Thymus (tissue), 14 donors: ENCODE measurements at places on chromosomes 3 and 15. TPM values are rescaled to one million over a fixed set of nuclear protein-coding genes. Genes with fewer than 3 reads are reported as not detected.
A peak's percentile ranks its signal among the peaks of the same experiment; 100 is the strongest.

- H3K4me1 ChIP-seq, result no peaks in the 10 kb centered on the region
- H3K4me3 ChIP-seq, result no peak overlapping the region
- no peak for DNase-seq
- H3K27me3 ChIP-seq, result no peaks in the 10 kb centered on the region
- no peaks in the 10 kb centered on the region for H3K36me3 ChIP-seq
- no peak overlapping the region for H3K27ac ChIP-seq
These were observed 91.7 kb upstream of the PRICKLE2 start for GRCh38 chr3:64316971-64317370.

Gene CATSPER2
- 0.80 TPM for total RNA-seq

Gene GJD2
- total RNA-seq, result 0.14 TPM

Gene ATRIP
- total RNA-seq, result 6.2 TPM

DNA sequence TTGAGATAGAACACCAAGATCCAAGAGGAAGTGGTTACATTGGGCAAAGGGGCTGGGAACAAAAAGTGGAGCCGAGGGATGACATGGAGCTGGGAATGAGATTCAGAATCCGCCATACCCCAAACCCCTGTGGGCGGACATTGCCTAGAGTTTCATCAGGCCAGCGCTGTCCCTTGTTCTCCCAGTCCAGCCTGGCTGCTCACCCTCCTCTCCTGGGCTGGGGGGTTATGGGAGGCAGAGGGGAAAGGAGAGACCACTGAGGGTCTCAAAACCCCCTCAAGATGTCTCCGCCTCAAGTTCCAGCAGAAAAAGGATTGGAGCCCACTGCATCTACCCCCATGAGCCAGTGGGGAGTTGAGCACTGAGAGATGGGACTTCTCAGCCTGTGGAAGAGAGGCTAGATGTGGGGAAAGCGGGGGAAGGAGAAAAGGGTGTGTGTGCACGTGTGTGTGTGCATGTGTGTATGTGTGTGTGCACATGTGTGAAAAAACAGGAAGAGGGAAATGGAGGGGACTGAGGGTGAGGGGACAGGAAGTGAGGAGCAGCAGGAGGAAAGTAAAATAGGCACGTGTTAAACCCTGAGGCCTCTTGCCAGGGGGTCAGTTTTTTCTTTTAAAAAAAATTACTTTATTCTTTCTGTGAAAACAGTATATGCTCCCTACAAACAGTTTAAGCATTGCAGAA lies 14.3 kb downstream of the GRM2 start:
- H3K4me3 ChIP-seq, result no peak overlapping the region
- H3K36me3 ChIP-seq, result no peaks in the 10 kb centered on the region
- H3K27me3 ChIP-seq, result no peaks in the 10 kb centered on the region
- no peak for DNase-seq
- H3K27ac ChIP-seq, result no peak overlapping the region

Gene IGF2BP2
- total RNA-seq, result 12.1 TPM

Gene LAMB2
- 24.9 TPM for total RNA-seq

Gene TCAIM
- 19.0 TPM for total RNA-seq

GRCh38 chr3:33131331-33132018 lies 17.7 kb downstream of the CRTAP start:
- no peaks in the 10 kb centered on the region for H3K4me1 ChIP-seq
- no peaks in the 10 kb centered on the region for H3K36me3 ChIP-seq
- no peak overlapping the region for H3K27ac ChIP-seq
- peak; percentile 46 for DNase-seq
- H3K27me3 ChIP-seq, result no peaks in the 10 kb centered on the region

Gene PLA2G4E
- total RNA-seq, result 0.05 TPM

DNA sequence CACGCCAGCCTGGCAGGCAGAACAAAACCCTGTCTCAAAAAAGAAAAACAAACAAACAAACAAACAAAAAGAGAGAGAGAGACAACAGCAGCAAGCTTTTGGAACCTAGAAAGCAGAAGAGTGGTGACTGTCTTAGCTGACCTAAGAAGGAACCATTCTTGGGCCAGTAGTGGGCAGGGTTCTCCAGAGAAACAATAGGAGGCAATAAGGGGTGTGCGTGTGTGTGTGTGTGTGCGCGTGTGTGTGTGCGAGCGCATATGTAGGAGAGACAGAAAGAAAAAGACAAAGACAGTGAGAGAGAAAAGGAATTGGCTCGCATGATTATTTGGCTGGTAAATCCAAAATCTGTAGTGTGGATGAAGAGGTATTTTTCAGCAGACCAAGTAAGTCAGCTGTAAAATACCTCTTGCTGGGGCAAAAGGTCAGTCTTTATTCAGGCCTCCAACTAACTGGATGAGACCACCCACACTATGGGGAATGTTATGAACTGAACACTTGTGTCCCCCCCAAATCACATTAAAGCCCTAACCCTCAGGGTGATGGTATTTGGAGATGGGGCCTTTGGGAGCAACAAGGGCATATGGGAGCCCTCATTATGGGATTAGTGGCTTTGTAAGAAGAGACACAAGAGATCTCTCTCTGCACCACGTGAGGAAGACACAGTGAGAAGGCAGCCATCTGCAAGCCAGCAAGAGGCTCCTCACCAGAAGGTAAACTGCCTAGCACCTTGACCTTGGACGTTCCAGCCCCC lies 15.1 kb upstream of the BLM start:
- DNase-seq, result no peak
- no peaks in the 10 kb centered on the region for H3K27me3 ChIP-seq
- no peaks in the 10 kb centered on the region for H3K4me1 ChIP-seq
- H3K27ac ChIP-seq, result no peak overlapping the region

Gene KCTD6
- total RNA-seq, result 8.6 TPM

DNA sequence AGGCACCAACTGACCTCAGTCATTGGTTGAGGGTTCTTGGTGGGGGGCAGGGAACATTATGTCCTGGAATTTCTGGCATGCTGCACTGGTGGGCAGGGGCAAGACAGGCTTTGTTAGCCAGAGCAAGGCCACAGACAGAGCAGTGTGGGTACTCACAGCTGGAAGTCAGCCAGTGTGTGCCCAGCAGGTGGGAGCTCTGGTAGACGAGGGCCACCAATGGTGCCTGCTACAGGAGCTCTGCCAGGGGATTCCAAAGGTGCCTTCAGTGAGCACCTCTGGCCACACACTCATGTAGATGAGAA lies 31.3 kb downstream of the CYP8B1 start:
- no peaks in the 10 kb centered on the region for H3K36me3 ChIP-seq
- no peaks in the 10 kb centered on the region for H3K27me3 ChIP-seq
- H3K4me3 ChIP-seq, result no peak overlapping the region
- H3K4me1 ChIP-seq, result no peaks in the 10 kb centered on the region
- H3K27ac ChIP-seq, result no peak overlapping the region

DNA sequence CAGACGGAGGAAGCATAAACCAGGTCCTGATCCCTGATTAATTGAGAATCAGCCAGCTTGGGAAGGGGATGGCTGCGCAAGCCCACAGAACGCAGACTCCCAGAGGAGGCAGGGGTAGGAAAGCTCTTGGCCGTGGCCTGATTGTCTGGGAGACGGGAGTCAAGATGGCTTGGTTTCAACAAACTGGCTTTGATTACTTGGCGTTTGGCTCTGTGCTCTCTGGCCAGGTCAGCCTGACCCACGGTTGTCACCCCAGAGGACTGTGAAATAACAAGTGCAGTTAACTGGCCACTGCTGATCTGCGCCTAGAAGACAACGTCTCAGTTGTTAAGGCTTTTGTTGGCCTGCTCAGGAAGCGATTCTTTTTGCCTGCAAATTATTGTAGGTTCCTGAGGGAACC lies 387.0 kb upstream of the PROK2 start:
- peaks cover 14% of the 10 kb centered on the region for H3K4me1 ChIP-seq
- no peaks in the 10 kb centered on the region for H3K36me3 ChIP-seq

GRCh38 chr3:162134571-162134970 lies 638.0 kb downstream of the OTOL1 start:
- peak; percentile 40 for DNase-seq
- H3K36me3 ChIP-seq, result no peaks in the 10 kb centered on the region
- H3K27ac ChIP-seq, result peak overlapping the region; percentile 23
- H3K4me3 ChIP-seq, result no peak overlapping the region

Gene LDHAL6B
- total RNA-seq, result not detected

DNA sequence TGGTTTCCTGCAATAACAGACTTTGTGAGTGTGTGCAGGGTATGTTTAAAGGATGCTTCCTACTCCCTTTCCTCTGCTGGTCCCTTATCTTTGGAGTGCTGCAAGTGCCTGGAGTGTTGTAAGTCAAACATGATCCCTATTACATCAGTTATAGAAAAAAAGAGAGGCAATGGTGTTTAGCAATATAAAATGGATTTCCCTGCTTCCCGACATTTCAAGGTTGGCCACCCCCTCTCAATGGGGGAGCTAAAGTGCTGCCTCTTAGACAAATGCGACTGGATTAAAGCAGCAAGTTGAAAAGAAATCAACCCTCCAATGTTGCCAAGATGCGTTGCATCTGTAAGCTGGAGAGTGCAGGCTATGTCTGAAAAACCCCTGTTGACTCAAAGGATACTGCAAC lies 203.1 kb upstream of the WNT5A start:
- DNase-seq, result no peak
- H3K4me1 ChIP-seq, result peaks cover 3% of the 10 kb centered on the region
- H3K27ac ChIP-seq, result no peak overlapping the region
- no peak overlapping the region for H3K4me3 ChIP-seq
- no peaks in the 10 kb centered on the region for H3K27me3 ChIP-seq

- H3K27ac ChIP-seq, result no peak overlapping the region
- no peaks in the 10 kb centered on the region for H3K4me1 ChIP-seq
- no peaks in the 10 kb centered on the region for H3K27me3 ChIP-seq
- no peak for DNase-seq
- no peaks in the 10 kb centered on the region for H3K36me3 ChIP-seq
These were observed 109.0 kb upstream of the IL12A start for GRCh38 chr3:159879598-159879997.

- no peak for DNase-seq
- no peaks in the 10 kb centered on the region for H3K27me3 ChIP-seq
- H3K27ac ChIP-seq, result no peak overlapping the region
- H3K4me1 ChIP-seq, result no peaks in the 10 kb centered on the region
- H3K4me3 ChIP-seq, result no peak overlapping the region
These were observed 192.0 kb downstream of the BCHE start for GRCh38 chr3:165645191-165645590.

DNA sequence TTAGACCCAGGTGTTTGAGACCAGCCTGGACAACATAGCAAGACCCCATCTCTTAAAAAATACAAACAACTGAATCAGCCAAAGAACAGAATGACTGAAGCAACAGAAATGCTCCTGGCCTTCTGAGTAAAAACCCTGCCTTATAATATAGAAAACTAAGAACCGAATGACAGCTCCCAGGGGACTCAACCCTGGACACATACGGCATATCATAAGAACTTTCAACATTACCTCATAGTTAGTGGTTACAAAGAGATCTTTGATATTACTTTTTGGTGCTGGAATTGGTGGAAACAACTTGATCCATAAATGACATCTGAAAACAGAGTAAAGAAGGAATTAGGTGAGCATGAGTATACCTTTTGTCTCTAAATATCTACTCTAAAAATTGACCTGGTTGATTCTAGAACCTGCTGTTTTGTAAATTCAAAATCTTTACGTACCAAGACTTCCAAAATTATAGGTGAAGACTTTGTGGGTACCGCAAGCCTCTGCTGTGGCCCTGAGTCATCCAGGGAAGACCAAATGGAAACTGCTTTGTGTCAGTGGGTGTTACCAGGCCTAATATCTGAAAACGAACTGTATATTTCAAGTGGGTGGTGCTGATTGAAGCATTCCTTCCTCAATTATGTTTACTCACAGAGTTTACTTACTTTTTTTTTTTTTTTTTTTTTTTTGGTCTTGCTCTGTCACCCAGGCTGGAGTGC lies 35.5 kb downstream of the IL5RA start:
- H3K36me3 ChIP-seq, result no peaks in the 10 kb centered on the region
- no peaks in the 10 kb centered on the region for H3K27me3 ChIP-seq
- DNase-seq, result no peak
- no peaks in the 10 kb centered on the region for H3K4me1 ChIP-seq
- H3K27ac ChIP-seq, result no peak overlapping the region

GRCh38 chr3:173857154-173857553 lies 459.6 kb downstream of the NLGN1 start:
- DNase-seq, result no peak
- no peaks in the 10 kb centered on the region for H3K36me3 ChIP-seq

GRCh38 chr15:35624881-35625280 lies 78.9 kb upstream of the DPH6 start:
- no peak for DNase-seq
- no peak overlapping the region for H3K4me3 ChIP-seq
- no peaks in the 10 kb centered on the region for H3K27me3 ChIP-seq
- H3K27ac ChIP-seq, result no peak overlapping the region
- H3K4me1 ChIP-seq, result no peaks in the 10 kb centered on the region
- H3K36me3 ChIP-seq, result no peaks in the 10 kb centered on the region

Gene MINAR1
- 0.38 TPM for total RNA-seq

- no peaks in the 10 kb centered on the region for H3K36me3 ChIP-seq
- no peaks in the 10 kb centered on the region for H3K27me3 ChIP-seq
- no peak overlapping the region for H3K27ac ChIP-seq
- no peak overlapping the region for H3K4me3 ChIP-seq
- H3K4me1 ChIP-seq, result peaks cover 33% of the 10 kb centered on the region
These were observed 56.1 kb downstream of the SLCO3A1 start for GRCh38 chr15:91909574-91909973.
